Stimulated activated CD4-positive, alpha-beta T cell treated with anti-CD3 and anti-CD28 coated beads, TNF-alpha, amount 100 ng/mL, for 1 hour (primary cell): ENCODE measurements at places on chromosomes 4 and X.

GRCh38 chr4:6111354-6111960 is 88.9 kb downstream of the JAKMIP1 start:
- DNase-seq = no peak

DNA sequence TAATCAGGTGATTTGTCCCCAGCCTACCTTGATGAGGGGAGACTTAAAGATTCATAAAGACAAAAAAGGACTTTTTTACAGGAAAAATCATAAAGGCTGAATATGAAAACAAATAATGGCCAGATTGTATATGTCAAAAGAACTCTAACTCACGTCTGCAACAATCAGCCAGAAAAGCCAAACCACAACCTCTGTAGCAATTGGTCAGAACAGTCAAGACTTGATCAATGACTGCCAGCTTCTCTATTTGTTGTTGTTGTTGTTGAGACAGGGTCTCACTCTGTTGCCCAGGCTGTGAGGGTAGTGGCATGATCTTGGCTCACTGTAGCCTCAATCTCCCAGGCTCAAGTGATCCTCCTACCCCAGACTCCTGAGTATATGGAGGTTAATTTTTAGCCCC is 35.9 kb upstream of the PPA2 start:
- DNase-seq = no peak

GRCh38 chr4:122796801-122797404 is 29.7 kb upstream of the FGF2 start:
- no peak for DNase-seq

DNA sequence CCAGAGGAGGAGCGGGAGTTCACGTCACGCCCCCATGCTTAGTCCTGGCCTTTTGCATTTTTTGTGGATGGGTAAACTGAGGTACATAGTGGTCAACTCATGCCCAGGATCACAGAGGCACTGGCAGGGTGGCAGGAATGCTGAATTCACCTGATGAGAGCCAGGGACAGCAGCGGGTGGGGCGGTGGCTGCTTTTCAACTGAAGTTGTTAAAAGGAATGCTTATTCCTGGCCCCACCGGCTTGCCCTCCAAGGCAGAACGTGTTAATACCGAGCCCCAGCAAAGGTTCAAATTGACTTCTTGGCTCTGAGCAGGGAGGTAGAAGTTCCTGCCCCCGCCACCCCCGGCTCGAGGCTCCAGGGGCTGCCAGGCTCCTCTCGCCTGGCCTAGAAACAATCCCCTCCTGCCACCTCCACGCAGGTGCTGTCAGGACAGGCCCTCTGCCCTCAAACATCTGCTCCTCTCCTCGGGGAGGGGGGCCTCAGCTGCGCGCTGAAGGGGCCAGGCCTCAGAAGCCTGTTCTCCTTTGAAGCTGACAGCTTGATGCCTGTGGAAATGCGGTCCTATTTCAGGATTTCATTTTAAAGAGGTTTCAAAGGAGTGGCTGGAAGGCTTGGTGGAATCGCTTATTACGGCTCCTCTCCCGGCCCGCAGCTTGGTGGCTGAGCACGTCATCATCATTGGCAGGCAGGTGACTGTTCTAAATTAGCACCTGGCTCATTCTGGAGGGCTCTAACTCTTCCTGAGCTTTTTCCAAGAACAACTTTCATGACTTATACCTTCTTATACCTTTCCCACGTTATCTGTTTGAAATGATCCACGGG is 93.0 kb downstream of the PHKA2 start:
- DNase-seq = no peak

DNA sequence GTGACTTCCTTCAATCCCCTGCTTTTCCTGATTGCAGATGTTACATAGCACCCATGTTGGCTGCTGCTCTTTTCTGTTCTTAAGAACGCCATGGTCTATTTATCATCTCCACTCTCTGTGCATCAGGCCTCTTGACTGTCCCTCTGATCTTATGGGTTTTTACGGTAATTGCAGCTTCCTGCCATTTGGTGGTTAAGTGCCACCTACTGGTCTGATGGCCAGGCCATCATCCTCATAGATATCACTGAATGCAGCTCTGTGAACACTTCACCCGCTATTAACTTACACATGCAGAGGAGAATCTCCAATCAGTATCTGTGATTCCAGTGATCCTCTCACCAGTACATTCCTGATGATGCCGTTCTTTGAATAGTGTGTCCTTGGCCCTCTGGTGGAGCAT is 382.4 kb downstream of the TRAM1L1 start:
- no peak for DNase-seq

DNA sequence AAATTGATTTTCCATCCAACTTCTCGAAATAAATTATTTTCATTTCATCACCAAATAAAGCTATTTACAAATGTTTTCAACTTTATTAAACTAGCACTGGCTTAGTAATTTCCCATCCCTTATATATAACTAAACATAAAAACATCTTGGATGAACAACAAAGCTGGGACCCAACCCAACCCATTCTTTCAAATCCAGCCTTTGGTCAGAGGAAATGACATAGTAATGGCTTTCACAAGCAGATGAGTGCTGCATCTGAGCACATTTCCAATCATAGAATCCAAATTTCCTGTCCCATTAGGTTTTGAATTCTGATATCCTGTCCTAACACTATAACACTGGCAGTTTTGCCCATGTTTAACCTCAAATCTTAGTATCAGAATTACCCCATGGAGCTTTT is 7.9 kb upstream of the EMCN start:
- DNase-seq = no peak

GRCh38 chrX:139739138-139739537 is 31.2 kb upstream of the MCF2 start:
- DNase-seq = no peak
